ENCODE measurements at places on chromosomes 12 and 14.

DNA sequence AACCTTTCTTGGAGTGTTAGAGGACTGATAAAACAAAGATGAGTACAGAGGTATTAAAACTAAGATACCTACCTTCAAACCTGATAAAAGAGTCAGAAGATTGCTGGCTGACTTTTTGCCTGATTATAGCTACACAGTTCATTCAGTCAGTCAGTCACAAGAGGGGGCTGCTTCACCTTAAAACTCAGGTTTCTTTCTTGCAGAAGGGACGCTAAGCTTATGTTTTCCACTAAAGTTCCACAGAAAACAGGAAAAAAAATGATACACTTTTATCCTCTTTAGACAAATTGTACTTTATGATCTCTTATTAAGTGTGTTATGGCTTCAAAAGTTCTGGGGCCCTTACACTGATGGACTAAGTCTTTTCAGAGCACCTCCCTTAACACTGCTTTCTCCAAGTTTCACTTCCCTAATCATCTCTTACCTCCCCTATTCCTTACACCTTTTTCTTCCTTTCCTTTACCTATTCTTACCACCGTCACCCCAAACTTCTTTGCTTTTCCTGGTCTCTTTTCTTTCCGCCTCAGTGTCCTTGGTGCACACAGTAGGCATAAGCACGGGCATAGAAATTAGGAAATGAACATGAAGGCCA, 448.7 kb upstream of the OR4E1 start:
- no peak for DNase-seq

GRCh38 chr12:108757856-108758255, 26.5 kb upstream of the CORO1C start:
- no peak for DNase-seq

DNA sequence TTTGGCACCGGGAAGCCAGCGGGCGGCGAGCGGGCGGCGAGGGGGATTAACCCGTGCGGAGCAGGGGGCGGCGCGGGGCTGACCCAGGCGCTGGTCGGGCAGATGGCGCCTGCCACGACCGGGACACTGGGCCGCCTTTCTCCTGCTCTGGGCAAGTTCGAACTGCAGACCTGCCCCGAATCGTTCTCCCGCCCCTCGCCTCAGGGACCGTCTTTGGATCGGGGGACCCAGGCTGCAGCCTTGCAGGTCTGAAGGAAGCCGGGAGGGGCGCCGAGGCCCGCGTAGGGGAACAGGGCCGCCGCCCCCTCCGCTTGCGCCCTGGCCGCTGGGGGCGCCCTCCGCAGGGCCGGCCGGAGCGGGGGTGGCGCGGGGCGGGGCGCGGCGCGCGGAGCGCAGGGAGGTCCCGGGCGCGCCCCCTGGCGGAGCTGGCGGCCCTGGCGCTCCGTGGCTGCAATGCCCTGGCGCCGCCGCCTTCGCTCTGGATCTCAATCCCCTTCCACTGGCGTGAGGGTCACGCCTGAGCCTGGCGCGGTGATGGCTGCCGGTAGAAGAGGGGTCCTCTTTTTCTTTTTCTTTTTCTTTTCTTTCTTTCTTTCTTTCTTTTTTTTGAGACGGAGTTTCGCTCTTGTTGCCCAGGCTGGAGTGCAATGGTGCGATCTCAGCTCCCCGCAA, 449 bp upstream of the LTBP2 start:
- peak; percentile 83 for DNase-seq

DNA sequence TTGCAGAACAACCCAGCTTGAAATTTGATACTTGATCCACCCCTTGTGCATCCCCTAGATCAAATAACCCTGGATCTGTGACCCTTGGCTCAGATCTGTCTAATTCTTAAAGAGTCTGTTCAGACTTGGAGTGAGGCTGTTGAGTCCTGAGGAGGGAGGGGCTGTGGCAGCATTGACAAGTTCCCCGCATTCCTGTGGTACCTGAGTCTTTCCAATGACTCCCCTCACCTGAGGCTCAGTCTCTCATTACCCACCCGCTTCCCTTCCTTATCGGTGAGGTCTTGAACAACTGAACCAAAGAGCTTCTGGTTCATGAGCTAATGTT, 16.1 kb upstream of the HDAC7 start:
- no peak for DNase-seq

DNA sequence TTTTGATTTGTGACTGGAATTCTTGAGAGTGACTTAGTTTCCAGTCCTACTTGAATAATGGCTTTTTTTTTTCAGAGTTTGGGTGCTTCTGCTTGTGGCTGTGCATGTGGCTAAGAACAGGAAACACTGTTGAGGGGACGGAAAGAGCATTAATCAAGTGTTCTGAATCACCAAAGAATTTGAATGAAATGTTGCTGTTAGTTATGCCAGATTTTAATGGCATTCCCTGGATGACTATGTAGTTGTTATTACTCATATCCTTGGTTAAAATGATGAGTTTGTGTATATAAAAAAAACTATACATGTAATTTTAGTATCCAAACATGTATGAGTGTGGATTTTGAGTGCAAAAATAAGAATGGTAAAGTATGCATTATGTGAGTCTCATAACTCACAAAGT, 347.9 kb downstream of the BCAT1 start:
- DNase-seq: no peak

DNA sequence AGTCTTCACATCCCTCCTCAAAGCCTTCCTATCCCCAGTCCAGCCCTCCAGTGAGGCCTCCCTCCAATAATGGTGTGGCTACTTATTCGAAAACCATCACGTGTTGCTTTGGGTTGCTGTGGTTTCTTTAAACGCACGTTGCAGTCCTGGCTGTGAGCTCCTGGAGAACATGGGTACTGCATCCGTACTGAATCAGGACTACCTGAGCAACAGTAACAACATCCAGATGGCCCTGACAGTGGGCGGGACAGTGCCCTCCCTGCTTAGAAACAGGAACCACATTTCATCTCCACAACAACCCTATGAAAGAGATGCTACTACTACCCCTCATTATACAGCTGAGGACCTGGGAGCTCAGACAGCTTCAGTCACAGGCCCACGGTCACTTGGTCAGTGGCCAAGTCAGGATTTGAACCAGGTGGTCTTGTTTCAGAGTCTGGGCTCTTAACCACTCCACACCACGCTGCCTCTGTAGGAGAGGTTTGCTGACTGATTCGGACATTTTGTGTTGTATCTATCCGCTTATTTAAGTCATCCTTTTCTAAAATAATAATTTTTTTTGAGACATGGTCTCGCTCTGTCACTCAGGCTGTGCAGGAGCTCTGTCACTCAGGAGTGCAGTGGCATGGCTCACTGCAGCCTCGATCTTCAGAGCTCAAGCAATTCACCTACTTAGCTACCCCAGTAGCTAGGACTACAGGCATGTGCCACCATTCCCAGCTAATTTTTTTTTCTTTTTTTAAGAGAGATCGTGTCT, 104.8 kb downstream of the DPF3 start:
- DNase-seq: no peak

DNA sequence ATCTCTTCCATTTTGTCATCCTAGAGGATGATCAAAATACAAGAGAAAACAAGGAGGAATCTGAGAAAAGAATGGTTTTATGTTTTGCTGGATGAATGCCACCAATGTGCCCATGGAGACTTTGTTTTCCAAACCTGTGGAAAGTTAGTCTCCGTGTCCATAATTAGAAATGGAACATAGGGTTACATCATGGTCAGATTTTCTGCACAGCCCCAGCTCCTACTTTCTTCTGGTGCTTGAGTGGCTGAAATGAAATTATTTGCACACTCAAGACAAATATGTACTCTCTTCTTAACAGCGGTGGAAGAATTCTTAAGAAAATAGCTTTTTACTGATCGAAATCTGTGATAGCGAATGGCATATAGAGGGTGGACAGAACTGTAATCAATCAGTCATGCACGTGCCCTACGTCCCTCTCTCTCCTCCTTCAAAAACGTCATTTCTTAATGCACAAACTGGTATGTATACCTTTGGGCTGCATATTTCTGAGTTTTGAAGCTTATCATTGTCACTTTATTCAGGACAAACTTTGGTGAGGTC, 825.2 kb downstream of the AACS start:
- no peak for DNase-seq

Data from CD4-positive, alpha-beta T cell treated with Interferon gamma for 1 hour (primary cell).